ENCODE measurements at places on chromosomes 6 and 20.

- no peak for DNase-seq
These were observed 529.5 kb downstream of the PRKN start for GRCh38 chr6:162198076-162198475.

GRCh38 chr6:159062564-159062945 is 17.8 kb upstream of the TAGAP start:
- no peak for DNase-seq

DNA sequence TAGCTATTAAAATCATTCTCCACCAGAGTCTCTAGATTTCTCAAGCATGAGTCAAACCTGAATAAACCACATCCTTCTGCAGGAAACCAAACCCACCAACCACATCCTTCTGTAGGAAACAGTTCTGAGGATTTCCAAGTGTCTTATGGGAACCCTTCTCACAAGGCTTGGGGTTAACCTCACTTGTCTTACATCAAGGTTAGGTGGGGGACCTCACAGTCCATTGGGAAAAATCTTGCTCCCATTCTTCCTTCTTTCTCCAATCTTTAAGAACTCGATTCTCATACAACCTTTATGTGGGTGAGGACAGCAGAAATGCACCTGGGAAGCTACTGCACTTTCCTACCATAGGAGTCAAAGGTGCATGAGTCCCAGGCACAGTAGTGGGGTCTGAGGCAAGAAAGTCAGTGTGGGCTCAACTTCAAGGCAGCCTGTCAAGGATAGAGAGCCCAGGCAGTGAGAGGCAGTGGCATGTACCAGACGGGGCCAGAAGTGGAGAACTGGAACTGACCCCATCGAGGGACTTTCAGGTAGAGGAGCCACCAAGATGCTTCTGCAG is 114.5 kb downstream of the SLC22A3 start:
- no peak for DNase-seq

DNA sequence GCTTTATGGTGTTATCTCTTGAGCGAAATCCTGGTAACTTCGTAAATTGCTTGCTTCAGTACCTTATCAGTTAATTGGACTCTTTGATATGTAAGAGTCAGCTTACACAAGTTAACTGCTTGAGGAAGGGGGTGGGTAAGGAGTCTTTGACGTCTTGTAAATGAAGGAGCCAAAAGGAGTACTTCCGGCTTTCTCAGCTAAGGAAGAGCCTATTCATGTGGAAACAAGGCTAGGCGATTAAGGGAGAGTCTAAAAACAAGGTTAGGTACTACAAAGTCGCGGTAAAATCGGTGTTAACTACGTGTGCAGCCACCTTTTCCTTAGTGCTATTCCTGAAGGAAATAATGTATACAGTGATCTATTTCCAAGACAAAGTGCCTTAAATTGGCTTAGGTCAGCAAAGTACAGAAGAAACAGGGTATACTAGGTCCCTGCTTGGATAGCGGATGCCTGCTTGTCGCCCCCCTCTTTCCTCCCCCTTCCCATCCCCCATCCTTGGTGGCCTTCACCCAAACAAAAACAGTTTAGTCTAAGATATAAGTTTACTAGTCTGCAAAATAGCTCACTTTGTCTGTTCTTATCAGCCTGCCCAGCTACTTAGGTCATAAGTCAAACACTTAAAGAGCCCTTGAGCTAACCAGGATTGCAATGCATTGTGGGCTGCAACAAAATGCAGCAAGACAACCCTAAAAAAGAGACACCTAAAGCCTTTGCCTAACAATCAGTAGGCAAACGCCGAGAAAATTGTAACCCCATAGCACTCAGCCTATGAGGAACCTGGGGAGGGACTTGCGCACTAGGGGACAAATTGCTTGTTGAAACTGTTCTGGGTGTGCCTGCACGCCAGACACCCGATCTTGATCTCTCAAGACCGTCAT is 147.3 kb downstream of the TRIM27 start:
- DNase-seq, result no peak

GRCh38 chr6:118808793-118809638 is 84.9 kb upstream of the ASF1A start:
- no peak for DNase-seq

DNA sequence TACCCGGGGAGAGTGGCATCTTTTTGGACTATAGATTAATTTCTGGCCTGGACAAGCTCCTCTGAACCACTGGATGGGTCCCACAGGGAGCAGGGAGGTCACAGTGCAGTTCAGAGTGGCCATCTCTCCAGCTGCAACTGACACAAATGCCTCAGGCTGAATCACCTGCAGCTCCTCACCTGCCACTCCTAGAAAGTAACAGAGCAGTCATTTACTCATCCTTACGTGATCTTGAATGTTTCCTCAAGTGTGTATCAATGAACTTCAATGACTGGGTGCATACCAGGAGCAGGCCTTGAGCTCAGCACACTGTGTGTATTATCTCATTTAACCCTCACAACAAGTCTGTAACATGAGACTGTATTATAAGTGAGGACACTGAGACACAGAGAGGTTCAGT is 40.0 kb upstream of the SIRPG start:
- no peak for DNase-seq

- no peak for DNase-seq
These were observed 25.6 kb upstream of the SMOC2 start for GRCh38 chr6:168415098-168415992.

DNA sequence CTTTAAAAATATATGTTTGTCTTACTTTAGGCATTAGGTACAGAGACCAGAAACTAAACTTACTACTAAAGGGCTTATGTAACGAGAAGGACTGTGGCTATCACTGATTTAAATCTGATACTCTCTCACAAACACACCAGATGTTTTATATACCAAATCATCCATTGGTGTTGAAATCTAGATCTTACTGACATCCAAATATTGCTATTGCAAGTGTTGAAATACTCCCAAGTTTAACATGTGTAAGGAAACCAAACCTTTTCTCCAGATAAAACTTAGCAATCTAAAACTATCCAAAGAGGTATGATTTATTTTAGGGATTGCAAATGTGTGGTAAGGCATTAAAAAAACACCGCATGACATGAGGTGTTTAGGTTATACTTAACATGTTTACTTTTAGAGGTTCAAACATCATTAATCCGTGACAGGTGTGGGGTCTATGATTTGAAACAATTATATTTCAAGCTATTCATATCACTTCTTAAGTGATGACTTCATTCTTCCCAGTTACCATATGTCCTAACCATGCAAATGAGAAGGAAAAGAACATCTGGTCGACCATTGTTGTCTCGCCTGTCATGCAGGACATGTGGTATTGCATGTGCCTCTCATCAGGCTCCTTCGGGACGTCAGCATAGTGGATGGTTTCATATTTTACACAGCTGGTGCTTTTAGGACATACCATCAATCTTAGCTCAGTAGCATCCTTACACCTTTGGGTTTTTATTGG is 168.3 kb upstream of the SPACA1 start:
- DNase-seq, result no peak

- DNase-seq, result no peak
These were observed 13.7 kb upstream of the FUT9 start for GRCh38 chr6:96001891-96002575.

DNA sequence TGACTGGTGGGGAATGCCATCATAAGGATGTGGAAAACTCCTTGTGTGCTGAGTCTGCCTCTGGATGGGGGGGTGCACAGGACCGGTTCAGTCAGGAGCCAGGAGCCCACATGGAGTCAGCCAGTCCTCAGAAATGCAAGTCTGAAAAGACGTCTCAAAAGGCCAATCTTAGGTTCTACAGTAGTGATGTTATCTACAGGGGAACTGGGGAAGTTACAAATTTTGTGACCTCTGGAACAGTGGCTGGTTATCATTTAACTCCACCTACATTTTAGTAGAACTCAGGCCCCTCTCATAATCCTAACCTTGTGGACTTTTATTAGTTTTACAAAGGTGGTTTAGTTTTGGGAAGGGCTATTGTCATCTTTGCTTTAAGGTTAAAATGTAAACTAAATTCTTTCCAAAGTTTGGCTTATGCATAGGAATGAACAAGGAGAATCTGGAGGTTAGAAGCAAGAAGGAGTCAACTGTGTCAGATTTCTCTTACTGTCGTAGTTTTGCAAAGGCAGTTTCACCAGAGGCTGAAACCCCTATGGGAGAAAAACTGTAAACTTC is 13.7 kb upstream of the TBC1D22B start:
- no peak for DNase-seq

GRCh38 chr6:166705069-166705468 is 78.0 kb upstream of the RPS6KA2 start:
- no peak for DNase-seq

DNA sequence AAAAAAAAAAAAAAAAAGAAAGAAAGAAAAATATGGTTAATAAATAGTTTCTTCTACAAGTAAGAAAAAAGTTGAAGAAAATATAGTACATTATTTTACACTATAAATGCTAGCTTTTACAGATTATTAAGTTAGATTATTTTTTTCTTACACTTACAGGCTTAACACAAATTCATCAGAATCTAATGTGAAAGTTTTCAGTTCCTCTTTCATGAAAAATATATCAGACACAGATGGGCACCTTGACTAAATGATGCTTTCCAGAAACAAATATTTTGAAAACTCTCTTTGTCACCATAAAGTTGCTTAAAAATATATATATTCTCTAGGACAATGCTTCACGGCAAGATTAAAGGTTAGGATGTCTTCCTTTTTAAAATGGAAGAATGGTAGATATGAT is 321.8 kb upstream of the HSF2 start:
- DNase-seq, result no peak

DNA sequence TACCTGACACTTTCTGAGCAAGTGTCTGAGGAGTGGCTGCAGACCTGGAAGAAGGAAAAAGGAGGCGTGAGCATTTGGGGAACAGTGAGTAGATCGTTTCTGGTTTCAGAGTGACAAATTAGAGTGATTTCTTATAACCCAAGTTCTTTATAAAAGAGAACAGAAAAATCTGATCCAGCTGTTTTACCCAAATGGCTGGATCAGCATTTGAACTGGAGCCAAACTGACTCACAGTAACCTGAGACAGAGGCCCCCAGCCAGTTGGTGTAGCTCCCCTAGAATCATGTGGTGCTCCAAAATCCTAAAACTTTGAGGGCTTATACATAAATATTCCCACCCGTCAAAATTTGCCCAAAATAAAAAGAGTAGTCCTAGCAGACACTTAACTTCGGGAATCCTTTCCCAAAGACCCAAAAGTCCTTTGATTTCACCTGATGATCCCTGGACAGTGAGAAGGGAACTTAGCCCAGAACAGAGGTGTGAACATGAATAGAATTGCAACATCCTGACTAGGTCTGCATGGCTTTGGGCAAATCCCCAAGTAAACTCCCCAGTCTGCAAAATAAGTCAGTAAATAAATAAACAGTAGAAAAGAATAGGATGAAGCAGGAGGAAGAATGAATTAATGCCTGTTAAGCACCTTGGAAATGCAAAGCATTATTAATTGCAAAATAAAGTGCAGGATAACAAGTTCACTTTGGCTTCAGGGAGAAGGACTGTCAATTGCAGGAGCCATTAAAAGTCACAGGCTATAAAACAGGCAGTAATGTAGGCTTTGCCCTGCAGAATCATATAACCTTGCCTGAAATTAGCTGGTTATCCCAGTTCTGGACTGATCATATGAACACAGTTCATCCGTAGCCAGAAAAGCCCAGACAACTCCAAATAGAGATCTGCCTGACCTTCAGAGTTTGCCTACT is 262.0 kb upstream of the JARID2 start:
- no peak for DNase-seq

DNA sequence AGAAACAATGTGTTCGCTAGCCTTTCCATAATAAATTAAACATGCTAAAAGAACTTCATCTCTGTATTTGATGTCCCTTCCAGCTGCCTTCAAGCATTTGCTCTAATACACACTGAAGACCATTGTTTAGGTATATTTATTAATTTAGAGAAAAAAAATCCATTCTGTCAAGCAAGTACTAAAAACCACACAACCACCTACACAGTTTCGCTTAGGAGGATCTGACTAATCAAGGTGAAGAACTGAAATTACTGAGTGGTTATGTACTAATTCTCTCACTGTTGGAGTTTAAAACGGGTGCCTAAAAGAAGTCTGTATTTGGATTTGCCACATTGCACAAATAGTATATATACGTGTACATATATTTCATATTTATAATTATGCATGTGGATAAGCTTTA is 58.9 kb downstream of the GMDS start:
- DNase-seq, result no peak

GRCh38 chr20:37878835-37879599 is 23.9 kb upstream of the VSTM2L start:
- DNase-seq, result no peak

- no peak for DNase-seq
These were observed 9.8 kb upstream of the SLC22A1 start for GRCh38 chr6:160111806-160112205.

DNA sequence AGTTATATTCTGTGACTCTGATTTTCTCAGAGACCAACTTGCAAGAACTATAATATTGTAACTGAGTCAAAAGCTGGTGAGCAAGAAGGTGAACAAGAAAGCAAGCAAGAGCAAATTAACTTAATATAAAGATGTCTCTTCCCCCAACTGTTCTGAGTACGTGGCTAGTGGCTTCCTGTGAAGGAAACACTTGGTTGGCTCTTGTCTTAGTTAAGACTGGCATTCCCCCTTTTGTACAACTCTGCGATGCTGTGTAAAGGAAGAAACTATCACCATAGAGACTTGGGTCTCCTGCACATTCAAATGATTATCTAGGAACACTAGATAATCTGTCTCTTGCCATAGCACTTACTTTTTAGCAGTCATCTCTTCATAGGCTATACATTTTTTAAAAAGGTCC is 47.3 kb upstream of the TNFAIP3 start:
- no peak for DNase-seq

- no peak for DNase-seq
These were observed 111.8 kb downstream of the UBE3D start for GRCh38 chr6:82953871-82954270.

- DNase-seq, result no peak
These were observed 15.0 kb upstream of the MRAP2 start for GRCh38 chr6:84018453-84019061.

DNA sequence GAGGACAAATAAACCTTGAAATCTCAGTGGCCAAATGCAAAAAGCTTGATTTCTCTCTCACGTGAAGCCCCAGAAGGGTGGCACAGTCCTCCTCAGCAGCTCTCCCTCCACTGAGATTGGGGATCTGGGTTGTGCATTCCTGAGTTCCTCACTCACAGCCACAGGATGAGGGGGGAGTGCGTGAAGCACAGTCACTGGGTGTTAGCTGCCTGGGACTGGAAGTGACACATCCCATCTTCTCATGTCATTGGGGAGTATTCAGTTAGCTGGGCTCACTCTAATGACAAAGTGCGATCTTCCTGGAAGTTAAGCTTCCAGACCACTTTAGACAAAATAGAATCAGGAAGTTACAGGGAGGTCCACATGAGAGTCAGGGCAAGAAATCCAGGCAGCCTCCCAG is 192.2 kb upstream of the LRFN2 start:
- DNase-seq, result no peak

DNA sequence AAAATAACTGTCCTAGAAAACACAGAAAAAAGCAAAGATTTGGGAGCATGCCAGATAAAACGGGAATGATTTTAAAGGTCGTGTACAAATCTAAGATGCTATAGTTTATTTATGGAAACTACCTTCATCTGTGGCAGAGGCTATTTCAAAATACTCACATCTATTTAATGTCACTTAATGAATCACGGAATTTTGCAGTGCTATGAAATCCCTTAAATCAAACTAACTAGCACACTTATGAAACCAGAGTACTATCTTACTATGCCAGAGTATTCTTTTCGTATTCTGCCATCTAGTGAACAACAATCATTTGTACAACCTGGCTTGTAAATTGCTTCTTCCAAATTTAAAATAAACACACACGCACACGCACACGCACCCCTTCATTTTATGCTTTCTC is 77.9 kb upstream of the BMP5 start:
- no peak for DNase-seq
